ENCODE measurements at places on chromosomes 2 and 18.

GRCh38 chr2:119681868-119682220 is 2.8 kb downstream of the TMEM177 start:
- no peak for DNase-seq

GRCh38 chr2:173964565-173965371 is 405 bp downstream of the SP3 start:
- peak; percentile 81 for DNase-seq

DNA sequence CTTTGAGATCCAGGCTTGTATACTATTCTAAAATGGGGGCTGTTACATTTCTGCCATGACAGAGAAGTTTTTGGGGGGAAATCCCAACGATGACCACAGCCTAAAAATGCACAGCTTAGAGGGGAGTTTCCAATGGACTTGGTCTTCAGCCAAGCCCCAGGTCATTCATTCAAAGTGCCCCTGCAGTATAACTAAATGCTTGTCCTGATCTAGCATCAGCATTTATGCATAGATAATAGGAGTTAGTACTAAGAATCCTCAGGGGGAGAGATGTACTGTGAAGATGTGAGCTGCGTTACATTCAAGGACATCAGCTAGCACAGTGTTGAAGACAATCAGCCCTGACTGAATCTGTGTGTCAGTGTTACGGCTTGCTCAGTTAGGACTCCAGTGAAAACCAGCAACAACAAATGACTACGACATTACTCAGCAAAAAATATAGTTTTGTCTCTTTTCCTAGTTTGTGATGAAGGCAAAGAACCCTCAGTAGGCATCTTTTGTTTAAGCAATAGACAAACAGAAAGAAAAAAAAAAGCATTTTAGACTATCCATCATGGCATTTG is 160.9 kb downstream of the ZEB2 start:
- DNase-seq, result no peak

DNA sequence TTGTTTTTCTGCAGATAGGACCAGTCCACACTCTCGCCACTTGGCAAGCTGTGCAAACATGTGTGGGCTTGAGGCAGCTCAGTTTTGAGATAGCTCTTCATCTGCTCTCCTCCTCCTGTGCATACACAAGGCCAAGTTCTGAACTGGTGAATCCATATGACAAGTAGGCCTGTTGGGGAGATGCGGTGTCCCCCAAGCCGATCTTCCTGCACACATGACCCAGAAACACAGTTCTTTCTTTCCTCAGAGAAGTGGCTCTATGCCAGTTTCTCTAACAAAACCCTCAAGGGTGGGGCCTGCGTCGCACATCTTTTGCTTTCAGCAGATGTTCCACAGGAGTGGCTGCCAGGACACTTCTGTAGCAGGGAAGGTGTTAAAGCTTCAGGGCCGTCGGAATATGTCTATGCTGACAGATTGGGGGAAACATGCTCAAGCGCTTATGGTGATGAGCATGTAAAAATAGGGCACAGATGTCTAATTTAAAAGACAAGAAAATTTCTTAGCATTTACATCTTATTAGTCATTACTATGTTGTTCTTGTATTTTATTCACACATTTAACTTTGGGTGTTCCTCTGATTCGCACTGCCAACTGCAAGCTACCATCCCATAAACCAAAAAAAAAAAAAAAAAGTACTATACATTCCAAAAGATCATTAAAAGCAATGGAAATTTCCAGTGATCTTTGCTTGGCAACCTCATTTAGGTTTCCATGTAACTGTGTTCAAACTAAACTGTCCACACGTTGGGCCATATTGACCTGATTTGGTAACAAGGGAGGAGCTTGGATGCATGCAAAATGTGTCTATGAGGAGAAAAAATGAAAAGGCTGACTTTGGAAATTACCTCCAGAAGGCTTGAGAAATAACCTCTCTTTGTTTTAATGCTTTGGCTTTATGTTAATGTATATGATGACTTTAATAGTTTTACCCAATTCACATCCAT is 1055.5 kb upstream of the KLHL29 start:
- DNase-seq, result no peak

GRCh38 chr2:239694487-239694886 is 293.7 kb upstream of the HDAC4 start:
- no peak for DNase-seq

Measured in AG09319 (cell line).